ENCODE measurements at places on chromosomes 5 and 9.

GRCh38 chr5:114249823-114250222, 112.0 kb upstream of the KCNN2 start:
- no peak for DNase-seq

DNA sequence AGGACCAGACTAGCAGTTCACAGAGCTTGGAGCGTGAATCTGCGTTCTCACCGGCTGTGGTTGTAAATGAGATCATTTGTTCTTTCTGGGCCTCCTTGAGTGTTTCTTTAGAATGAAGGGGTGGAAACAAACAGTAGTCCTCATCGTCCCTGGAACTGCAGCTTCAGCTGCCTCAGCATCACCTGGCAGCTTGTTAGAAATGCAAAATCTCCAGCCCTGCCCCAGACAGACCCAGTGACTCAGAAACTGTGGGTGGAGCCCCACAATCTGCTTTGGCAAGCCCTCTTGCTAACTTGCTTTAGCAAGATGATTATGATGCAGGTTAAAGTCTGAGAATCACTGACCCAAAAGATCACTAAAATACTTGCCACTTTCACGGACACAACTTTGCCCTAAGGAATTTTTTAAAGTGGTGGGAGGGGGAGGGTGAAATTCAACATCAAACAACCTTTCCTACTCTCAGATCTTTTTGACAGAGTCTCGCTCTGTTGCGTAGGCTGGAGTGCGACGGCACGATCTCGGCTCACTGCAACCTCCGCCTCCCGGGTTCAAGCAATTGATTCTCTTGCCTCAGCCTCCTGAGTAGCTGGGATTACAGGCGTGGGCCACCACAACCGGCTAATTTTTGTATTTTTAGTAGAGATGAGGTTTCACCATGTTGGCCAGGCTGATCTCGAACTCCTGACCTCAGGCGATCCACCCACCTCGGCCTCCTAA, 86.0 kb downstream of the BRINP1 start:
- DNase-seq: no peak

- no peak for DNase-seq
Measured at GRCh38 chr5:122442938-122443337, 130.9 kb downstream of the SNCAIP start.

DNA sequence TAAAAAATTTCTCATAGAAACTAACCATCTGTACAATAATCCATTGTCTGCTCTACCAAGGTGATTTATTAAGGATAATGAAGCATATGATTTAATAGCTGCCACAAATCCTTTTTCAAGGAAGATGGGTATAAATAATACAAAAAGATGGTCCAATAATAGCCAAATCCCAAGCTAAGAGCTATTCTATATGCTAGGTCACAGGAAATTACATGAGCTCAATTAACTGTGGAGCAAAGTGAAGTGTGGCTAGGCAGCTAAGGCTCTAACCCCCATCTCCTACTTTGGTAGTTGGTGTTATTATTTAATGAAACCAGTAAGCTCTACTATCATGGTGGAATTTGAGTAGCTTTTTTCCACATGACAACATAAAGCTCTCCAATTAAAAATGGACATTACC, 1045.0 kb upstream of the DMAC1 start:
- DNase-seq: no peak

- DNase-seq: no peak
Measured at GRCh38 chr9:15421990-15422371, 695 bp upstream of the SNAPC3 start.

DNA sequence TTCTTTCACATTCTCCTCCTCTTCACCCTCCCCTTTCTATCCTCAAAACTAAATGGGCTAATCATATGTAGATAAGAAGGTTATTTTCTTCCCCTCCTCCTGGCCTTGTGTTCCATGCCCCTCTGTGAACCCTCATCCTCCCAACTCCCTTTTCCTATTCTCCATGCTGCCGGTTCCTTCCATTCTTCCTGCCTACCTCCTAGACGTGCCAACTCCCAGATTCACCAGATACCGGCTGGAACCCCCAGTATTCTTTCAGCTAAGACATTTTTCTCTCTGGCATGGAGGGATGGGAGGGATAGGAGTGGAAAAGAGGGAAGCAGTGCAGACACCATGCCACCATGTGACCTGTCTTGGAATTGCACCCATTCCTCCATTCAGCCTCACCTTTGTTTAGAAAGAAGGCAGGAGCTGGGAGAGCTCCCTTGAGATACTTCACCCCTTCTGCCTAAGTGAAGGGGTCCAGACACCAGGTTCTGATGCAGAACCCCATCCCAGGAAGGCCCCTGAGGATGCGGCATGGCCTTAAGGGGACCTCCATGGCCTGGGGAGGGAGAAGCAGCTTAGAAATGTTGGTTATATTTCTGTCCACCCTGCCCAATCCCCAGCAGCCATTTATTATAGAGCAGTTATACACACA, 4.8 kb downstream of the DNAJB5 start:
- DNase-seq: no peak

GRCh38 chr9:16830806-16831205, 39.7 kb downstream of the BNC2 start:
- DNase-seq: no peak

DNA sequence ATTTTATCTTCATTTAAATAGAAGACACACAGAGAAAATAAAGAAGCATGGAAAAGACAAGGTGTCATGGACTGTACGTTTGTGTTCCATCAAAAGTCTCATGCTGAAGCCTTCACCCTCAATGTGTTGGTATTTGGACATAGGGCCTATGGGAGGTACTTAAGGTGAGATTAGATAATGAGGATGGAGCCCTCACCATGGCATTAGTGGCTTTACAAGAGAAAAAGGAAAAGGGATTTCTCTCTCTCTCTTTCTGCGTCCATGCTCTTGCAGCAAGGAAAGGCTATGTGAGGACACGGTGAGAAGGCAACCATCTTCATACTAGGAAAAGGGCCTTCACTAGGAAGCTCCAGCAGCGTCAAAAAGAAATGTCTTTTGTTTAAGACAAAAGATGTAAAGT, 797.0 kb upstream of the CDH10 start:
- no peak for DNase-seq

- no peak for DNase-seq
Measured at GRCh38 chr5:95935553-95936100, 26.0 kb downstream of the ELL2 start.

DNA sequence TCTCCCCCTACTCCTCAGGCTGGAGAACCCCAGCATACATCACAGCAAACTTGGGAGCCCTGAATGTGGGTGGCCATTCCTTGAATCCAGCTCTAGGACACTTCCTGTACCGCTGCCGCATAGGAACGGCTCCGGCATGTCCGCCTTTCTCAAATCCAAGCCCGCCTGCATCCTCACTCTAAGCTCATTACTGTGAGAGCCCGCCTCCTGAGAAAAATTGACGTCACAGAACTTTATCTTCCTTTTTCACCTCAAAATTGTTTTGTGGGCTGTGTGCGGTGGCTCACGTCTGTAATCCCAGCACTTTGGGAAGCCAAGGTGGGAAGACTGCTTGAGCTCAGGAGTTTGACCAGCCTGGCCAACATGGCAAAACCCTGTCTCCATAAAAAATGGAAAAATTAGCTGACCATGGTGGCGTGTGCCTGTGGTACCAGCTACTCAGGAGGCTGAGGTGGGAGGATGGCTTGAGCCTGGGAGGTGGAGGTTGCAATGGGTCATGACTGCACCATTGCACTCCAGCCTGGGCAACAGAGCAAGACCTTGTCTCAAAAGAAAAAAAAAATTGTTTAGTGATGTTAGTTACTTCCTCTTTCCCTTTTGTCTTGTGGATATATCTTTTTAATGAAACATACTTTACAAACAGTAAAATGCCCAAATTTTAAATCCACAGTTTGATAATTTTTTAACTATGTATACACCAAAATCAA, 22.8 kb downstream of the RNF44 start:
- DNase-seq: no peak

DNA sequence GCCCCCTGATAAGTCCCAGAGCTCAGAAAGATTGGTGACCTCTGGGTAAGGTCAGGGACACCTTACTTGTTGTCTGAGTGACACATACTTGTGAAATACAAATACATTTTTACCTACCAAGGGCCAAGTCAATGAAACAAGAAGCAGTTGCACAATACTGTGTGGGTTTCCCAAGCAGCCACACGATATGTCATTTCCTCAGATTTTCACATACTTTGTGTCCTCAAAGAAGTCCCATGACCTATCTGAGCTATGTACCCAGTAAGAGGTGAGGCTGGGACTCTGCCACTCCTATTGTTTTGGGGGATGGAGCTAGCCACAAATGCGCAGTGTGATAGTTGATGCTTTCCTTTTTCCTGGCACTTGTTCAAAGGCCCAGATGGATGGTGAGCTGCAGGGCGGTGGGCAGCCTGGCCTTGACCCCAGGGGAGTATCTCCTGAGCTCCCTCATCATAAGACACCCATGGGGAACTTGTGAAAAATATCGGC, 4.8 kb upstream of the SLC25A51 start:
- DNase-seq: no peak

GRCh38 chr5:153523831-153524230, 33.4 kb downstream of the GRIA1 start:
- no peak for DNase-seq

GRCh38 chr9:78777747-78778146, 480.8 kb downstream of the PSAT1 start:
- DNase-seq: no peak

- DNase-seq: no peak
Measured at GRCh38 chr9:129458155-129458661, 162.7 kb downstream of the C9orf50 start.

GRCh38 chr5:169458221-169458620, 125.4 kb upstream of the SPDL1 start:
- DNase-seq: no peak

- no peak for DNase-seq
Measured at GRCh38 chr5:28253431-28253830, 1215.0 kb upstream of the CDH9 start.

DNA sequence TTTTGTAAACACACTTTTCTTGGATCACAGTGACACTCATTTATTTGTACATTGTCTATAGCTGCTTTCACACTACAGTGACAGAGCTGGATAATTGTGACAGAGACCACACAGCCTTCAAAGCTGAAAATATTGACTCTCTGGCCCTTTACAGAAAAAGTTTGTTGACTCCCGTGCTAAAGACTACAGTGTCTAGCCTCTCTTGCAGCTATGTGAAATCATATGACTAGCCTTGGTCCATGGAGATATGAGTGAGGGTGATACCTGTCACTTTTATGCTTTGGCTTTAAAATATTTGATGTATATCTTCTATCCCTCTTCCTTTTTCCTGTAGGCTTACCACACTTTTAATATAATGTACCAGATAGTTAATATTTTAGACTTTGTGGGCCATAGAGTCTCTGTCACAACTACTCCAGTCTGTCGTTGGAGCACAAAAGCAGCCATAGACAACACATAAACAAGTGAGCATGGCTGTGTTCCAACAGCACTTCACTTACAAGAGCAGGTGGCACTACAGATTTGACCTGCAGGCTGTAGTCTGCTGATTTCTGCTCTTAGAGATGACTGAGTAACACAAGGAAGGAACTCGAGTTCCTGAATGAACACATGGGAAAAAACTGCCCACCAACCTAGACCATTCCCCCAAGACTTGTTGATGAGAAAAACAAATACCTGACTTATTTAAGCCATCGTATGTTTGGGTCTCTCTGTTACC, 73.5 kb upstream of the ANKRD55 start:
- no peak for DNase-seq

- no peak for DNase-seq
Measured at GRCh38 chr5:9524941-9525340, 20.9 kb downstream of the SEMA5A start.

GRCh38 chr9:6759185-6759977, 1.6 kb downstream of the KDM4C start:
- DNase-seq: no peak

GRCh38 chr5:98770911-98771322, 2.5 kb upstream of the RGMB start:
- DNase-seq: no peak

DNA sequence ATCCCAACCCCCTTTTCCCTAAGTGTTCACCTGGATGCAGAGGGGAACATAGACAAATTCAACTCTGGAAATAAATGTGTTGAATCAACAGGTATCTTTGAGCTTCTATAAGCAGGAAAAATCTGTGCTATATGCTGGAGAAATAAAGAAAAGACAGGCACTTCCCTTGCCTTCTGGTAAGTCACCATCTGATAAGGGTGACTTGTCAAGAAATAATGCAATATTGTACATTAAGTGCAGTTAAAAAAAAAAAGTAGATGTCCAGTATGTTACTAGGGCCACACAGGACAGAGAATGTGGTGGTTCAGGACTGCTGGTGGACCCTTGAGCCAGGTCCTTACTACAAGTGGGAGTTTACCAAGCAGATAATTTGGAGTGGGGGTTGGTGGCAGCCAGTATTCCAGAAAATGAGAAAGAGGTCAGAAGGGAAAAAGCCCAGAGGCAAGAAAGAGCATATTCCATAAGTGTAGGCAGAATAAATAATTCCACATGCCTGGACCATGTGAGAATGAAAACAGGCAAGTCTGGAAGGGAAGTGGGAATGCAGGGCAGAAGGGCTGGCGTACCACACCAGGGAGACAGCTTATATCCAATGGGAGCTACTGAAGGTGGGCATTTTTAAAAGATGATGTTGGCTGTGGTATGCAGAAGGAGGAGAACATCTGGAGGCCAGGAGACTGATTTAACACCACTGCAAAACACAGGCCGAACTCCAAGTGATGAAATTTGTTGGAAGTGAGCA, 209.9 kb downstream of the SEMA5A start:
- no peak for DNase-seq

GRCh38 chr5:52705720-52706119, 82.0 kb upstream of the ITGA1 start:
- no peak for DNase-seq

- no peak for DNase-seq
Measured at GRCh38 chr5:118456085-118456484, 532.3 kb downstream of the DTWD2 start.

DNA sequence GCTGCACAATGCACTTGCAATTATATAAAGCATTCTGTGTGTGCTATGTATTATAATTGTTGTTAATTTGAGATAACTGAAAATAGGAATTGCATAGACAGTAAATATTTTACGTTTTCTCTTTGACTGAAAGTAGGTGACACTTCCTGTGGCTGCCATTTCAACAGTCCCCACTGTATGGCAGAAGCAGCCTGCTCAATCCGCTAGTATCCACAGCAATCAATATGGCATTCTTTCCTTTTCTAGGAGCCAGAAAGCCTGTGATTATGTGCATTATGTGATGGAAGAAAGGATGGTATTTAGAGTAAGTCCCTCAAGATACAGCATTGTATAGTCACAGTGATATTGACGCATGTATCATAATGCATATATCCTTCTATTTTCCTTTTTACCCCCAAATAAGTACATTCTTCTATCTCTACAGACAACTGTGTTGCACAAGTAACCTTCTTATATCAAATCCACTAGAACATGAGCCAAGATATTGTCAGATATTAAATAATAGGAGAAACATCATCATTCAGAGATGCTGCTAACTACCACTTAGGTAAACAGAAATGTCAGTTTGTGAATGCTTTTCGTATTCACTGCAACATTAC, 59.7 kb downstream of the CARTPT start:
- DNase-seq: peak; percentile 52

GRCh38 chr9:108142504-108143201, 653.1 kb upstream of the KLF4 start:
- peak; percentile 60 for DNase-seq

GRCh38 chr5:6638236-6638635, 5.0 kb downstream of the SRD5A1 start:
- no peak for DNase-seq

Measured in nucleus accumbens (tissue), 56 donors.